ENCODE measurements at places on chromosomes 3 and 15.

DNA sequence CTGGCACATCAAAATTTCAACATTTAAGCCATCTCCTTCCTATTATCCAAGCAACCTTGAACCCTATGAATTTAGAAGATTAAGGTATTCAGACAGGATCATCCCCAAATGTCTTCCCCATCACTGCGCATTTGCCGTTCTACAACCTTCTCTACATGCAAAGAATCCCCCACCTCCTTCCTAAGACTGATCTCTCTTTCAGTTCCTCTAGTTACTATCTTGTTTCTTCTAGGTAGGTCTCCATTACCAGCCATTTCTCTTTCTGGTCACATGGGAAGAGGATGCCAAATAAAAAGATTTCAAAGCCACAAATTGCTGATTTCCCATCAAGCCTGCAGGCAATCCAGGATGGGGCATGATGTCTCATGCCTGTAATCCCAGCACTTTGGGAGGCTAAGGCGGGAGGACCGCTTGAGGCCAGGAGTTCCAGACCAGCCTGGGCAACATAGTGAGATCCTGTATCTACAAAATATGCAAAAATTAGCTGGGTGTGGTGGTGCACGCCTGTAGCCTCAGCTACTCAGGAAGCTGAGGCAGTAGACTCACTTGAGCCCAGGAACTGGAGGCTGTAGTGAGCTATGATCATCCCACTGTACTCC lies 29.7 kb upstream of the MTMR10 start:
- no peak for DNase-seq

DNA sequence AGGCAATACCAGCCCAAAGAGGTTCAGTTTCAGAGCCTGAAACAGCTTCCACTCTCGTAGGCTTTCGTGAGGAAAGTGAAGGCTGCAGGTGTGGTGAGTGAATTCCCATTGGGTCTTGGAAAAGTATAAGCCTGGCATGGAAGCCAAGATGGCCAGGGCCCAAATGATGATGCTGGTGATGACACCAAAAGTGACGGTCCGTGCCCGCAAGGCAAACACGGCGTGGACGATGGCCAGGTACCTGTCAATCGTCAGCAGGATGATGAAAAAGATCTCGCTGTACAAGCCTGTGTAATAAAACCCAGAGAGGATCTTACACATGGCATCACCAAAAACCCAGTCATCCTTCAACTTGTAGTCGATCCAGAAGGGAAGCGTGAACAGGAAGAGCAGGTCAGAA lies 4.4 kb downstream of the CCR1 start:
- DNase-seq = no peak

- no peak for DNase-seq
Observed at GRCh38 chr15:46941241-46941640, 776.1 kb upstream of the SEMA6D start.

GRCh38 chr3:62587579-62588031 lies 214.3 kb upstream of the FEZF2 start:
- no peak for DNase-seq

DNA sequence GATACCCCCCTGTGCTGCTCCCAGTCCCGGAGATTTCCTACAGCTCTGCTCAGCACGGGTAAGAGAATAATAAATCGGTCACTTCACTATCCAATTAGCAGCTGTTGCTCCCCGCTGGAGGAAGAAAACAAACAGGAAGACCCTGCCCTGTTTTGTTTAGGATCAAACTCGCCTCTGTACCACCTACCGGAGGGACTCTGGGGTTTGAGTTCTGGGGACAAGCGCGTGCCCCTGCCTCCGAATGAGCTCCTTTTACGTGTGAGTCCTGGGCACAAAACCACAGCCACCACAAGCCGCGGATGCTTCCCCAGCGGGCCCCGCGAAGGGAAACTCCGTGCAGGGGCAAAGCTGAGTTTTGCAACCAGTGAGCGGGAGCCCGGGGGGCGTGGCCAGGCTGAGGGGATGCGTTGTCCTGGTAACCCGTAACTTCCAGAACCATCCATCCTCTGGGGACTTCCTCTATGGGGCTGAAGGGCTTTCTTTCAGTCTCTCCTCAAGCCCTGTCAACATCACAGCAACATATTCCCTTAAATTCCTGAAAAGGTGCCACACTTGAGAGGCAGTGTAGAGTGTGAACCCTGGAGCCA lies 315.7 kb upstream of the PROK2 start:
- peak; percentile 80 for DNase-seq

- DNase-seq = no peak
Observed at GRCh38 chr3:112606098-112606497, 34.8 kb downstream of the CCDC80 start.

- no peak for DNase-seq
Observed at GRCh38 chr15:88636050-88636449, 2.8 kb upstream of the ISG20 start.

DNA sequence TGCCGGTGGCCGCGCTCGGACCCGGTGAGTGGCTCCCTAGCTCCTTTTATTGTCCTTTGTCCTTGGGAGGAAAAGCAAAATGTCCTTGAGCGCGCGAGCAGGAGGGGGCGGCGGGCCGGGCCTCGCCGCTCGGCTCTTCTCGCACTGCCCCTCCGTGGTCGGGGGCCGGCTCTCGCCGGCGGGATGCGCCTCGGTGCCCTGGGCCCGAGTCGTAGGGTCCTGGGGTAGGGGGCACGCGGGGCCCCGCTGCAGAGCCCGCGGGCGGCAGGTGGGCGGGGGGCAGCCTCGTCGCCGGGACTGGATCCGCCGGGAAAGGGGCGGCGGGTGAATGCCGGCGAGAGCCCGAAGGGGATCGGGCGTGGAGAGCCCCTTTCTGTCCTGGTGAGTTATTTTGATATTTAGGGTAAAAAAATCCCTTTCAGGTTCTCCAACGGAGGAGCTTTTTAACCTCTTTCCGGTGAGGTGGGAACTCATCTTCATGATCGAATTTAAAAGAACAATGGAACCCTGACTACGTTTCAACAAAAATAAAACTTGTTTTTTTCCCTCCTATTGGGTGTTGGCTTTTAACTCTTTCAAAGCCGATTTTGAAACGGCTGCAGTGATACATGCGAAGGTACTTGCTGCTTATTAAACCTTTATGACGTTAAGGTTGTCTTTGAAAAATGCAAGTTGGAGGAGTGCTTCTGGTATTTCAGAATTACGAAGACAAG lies 16.8 kb upstream of the CHD2 start:
- DNase-seq = peak; percentile 55

GRCh38 chr3:38721207-38721772 lies 71.8 kb upstream of the SCN5A start:
- DNase-seq = no peak

GRCh38 chr3:14831916-14832450 lies 13.2 kb downstream of the FGD5 start:
- DNase-seq = no peak

DNA sequence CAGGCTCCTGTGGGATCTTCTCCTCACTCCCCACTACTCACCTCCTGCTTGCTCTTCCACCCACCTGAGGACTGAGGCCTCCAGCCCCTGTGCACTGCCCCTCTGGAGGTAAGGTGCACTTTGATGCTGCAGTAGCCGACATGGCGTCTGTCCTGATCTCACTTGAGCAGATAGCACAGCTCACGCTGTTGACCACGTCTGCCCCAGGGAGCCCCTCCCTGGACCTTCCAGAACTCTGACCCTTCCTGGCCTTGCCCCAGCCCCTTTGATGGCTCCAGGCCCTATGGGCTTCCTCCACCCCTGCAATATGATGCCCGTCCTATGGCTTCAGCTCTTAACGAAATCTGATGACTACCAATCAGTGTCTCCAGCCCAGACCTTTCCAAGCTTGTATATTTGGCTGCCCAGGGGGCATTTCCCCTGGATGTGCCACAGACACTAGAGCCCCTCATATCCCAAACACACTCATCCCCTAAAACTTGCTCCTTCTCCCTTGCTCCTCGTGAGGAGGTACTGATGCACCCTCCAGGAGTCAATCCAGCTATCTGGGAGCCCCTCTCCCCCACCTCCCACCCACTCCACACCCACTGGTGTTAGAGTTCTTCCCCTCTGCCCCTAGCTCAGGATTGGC lies 27.1 kb downstream of the KY start:
- no peak for DNase-seq

- DNase-seq = peak; percentile 42
Observed at GRCh38 chr15:92683511-92683834, 27.9 kb upstream of the FAM174B start.

DNA sequence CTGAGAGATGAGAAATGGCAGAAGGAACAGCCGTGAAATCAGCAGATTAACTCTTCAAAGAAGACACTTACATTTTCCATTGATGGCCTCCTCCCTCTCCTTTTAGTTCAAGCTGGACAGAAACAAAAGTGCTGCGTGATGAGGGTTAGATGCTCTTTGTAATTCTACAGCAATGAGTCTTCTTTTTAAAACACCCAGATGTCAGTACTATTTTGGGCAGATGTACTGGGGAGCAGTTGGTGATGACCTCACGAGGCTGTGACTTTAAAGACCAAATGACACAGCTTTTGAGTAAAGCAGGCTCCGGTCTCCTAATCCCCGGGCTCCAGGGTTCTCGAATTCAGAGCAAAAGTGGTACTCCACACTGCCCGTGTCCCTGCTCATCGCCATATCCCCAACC lies 198.2 kb downstream of the SLCO3A1 start:
- DNase-seq = no peak

- DNase-seq = peak; percentile 20
Observed at GRCh38 chr3:65914740-65915367, 123.9 kb downstream of the MAGI1 start.

GRCh38 chr3:53804697-53805462 lies 41.3 kb downstream of the CHDH start:
- DNase-seq = no peak

DNA sequence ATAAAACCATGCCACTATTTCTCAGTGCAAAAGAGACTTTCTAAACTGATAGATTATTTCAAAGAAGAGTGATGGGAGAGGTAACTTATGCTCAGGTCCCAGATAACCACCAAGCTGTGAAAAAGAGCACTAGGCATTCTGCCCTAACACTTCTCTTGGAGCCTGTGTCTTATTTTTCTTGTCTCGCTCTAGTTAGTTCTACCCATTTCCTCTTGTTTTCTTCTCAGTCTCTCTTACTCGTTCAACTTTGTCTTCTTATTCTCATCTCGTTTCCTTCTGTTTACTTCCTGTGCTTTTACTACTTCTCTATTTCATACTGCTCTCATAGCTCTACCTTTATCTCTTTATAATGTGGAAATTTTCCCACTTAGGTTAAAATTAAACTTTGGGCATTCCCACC lies 91.8 kb upstream of the CGNL1 start:
- DNase-seq = no peak
